CD4-positive, alpha-beta T cell treated with Interleukin-2 at 100 ng/mL for 4 hours (primary cell): ENCODE measurements at places on chromosomes 7 and 10.

GRCh38 chr10:17867056-17867455 lies 57.9 kb downstream of the MRC1 start:
- no peak for DNase-seq

GRCh38 chr7:23788843-23789242 lies 78.8 kb downstream of the STK31 start:
- DNase-seq: no peak

GRCh38 chr10:93081318-93081717 lies 7.6 kb downstream of the CYP26A1 start:
- DNase-seq: no peak

GRCh38 chr10:93071674-93072224 lies 1.9 kb upstream of the CYP26A1 start:
- no peak for DNase-seq

DNA sequence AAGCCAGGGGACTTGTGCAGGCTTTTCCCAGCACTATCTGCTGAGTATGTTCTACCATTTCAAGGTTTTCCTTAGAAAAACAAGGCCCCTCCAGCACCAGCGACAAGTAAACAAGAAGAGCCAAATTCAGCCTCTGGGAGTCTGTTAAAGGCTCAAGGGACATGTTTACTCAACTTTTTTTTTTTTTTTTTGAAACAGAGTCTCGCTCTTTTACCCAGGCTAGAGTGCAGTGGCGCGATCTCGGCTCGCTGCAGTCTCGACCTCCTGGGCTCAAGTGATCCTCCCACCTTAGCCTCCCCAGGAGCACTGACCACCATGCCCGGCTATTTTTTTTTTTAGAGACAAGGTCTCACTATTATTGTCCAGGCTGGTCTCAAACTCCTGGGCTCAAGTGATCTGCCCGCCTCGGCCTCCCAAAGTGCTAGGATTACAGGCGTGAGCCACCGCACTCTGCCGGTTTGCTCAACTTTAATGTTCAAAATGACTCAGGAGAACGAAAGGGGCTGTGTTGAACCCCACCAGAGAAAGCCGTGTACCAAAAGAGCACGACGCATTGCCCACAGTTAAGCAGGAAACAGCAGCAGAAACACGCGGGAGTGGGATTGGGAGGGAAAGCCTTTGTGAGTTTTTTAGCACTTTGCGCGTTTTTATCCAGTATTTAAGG lies 772 bp downstream of the PRDX3 start:
- peak; percentile 14 for DNase-seq

GRCh38 chr7:80686576-80686975 lies 48.1 kb downstream of the CD36 start:
- DNase-seq: no peak

GRCh38 chr7:55236476-55236875 lies 128.7 kb upstream of the LANCL2 start:
- no peak for DNase-seq

- DNase-seq: no peak
Observed at GRCh38 chr7:50141131-50141530, 48.1 kb upstream of the ZPBP start.

DNA sequence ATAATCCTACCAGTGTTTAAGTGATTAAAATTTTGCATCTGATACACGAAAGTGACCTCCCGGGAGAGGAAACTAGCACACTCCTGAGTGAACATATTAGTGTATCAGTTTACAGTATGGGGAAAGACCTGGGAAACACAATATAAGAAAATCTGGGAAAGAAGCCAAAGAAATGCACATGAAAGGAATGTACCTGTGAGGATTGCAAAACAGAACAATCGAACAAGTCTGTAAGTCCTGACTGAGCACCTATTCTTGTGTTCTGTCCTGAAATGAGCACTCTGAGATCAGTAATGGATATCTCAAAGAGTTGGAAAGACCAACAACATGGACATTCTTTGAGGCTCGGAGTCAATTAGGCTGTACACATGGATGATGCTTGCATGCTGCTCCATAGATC lies 554.7 kb downstream of the SORCS3 start:
- DNase-seq: no peak

DNA sequence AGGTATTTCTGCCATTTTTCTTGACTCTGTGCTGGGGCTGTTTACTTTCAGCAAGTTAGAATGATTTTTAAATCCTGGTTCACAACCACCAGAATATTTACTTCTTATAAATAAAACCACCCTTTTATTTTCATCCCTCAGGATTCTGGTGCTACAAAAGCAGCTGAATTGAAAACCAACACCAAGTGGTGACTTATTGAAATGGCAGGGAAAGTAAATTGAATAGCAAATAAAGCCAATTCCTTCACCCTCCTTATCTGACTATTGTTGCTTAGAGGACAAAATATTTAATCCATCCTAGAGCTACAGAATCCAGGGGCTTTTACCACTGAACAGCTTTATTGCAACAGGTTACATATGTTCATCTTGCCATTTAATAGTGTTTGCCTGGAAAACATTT lies 828.6 kb upstream of the GHITM start:
- DNase-seq: no peak

DNA sequence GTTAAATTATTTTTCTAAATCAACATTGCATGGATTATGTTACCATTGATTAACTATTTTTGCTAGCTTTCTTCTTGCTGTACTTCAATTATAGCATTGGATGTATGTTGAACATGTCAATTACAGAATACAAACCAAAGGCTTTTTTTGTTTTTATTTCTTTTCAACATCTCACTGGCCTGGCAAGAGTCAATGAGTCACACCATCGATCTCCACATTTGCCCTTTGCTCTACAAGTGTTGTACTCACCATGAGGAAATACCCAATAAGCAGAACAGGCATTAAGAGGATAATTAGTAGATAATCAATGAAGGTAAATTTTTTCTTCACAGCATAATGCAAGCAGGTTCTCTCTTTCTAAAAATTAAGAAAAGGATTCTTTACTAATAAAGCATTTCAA lies 23.3 kb downstream of the ANKRD22 start:
- no peak for DNase-seq

DNA sequence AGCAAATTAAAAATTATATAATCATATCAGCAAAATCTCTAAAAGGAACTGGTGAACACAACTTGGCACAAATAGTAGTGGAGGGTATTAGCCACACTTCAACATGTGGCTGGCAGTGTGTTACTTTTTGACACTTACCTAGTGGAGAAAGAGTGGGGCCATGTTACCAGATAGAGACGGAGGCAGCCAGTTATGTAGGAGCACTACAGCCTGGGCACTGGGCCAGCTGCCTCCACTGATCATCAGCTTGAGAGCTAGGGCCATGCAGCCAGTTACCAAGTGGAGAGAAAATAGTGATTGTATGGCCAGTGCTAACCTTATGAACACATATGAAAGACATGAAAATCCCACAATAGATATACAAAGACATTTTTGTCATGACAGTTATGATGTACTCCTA lies 243.1 kb downstream of the CTNNA3 start:
- no peak for DNase-seq

DNA sequence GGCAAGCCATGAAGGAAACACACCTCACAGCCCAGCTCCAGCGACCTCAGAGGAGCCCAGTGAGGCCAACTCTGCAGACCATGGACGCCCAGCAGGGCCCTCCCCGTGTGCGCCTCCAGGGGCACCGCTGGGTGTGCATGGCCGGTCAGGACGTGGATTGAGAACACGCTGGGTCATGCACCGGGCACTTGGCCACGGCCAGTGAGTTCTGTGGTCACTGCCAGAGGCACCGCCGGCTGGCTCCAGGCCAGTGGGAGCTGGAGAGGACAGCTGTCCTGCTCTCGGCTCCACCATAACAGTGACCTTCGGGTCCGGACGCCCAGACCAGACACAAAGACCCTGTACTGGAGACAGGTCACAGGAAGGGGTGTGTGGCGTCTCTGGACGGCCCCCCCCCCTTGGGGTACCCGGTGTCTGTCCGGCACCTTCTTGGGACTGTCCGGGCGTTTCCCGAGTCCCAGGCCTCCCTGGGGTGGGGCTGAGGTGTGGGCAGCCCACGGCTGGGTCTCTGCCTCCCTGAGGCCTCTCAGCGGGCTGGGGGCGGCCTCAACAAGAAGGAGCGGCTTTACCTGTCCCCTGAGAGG lies 50.4 kb upstream of the NKX6-2 start:
- DNase-seq: no peak

DNA sequence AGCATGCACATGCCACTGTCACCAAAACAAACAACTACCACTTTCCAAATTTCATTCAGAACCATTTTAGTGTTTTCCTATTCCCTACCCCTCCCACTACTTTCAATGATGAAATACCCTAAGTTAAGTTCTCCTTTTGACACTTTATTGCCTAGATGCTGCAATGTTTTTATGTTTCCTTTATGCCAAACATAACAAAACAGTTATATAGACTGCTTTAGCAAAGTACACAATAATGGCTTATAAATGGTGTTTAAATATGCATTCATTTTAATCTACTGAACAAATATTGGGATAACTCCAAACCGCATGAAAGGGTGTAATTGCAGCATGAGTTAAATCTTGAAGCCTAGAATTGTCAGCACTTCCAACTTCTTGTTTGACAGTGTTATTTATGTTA lies 69.2 kb downstream of the PHYHIPL start:
- no peak for DNase-seq

- DNase-seq: no peak
Observed at GRCh38 chr7:130878785-130879184, 144.8 kb upstream of the KLF14 start.

GRCh38 chr7:70836946-70837345 lies 295.0 kb upstream of the GALNT17 start:
- no peak for DNase-seq

DNA sequence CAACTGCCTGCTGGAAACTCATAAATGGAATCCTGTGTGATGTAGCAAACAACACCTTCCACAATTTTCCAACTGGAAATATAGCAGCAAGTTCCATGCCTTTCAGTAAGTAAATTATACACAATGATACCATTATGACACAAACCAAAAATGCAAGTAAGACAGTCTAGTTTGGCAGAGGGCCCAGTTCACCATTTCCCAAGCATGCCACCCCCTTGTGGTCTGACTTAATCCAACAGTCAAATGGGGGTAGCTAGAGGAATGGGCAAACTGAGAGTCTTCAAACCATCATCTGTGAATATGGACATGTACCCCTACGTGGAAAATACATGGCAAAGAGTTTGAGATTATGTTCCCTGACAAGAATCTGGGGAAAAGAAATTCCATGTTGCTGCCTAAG lies 137.6 kb upstream of the VWC2 start:
- DNase-seq: no peak

GRCh38 chr7:107332488-107333269 lies 137.2 kb upstream of the GPR22 start:
- DNase-seq: no peak

- DNase-seq: no peak
Observed at GRCh38 chr10:101807158-101807557, 11.1 kb downstream of the OGA start.

DNA sequence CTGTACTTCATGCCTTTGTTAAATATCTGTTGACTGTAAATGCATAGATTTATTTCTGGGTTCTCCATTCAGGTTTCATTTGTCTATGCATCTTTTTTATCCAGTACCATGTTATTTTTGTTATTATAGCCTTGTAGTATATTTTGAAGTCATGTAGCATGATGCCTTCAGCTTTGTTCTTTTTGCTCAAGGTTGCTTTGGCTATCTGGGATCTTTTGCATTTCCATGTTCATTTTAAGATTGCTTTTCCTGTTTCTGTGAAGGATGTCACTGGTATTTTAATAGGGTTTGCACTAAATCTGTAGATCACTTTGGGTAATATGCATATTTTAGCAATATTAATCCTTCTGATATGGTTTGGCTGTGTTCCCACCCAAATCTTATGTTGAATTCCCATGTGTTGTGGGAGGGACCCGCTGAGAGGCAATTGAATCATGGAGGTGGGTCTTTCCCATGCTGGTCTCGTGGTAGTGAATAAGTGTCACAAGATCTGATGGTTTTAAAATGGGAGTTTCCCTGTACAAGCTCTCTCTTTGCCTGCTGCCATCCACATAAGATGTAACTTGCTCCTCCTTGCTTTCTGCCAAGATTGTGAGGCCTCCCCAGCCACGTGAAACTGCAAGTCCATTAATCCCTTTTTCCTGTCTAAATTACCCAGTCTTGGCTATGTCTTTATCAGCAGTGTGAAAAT lies 302.8 kb upstream of the SEMA3C start:
- DNase-seq: no peak

- DNase-seq: no peak
Observed at GRCh38 chr7:12094365-12094921, 116.7 kb upstream of the TMEM106B start.

- DNase-seq: no peak
Observed at GRCh38 chr10:90872648-90873020, 860 bp downstream of the RPP30 start.

DNA sequence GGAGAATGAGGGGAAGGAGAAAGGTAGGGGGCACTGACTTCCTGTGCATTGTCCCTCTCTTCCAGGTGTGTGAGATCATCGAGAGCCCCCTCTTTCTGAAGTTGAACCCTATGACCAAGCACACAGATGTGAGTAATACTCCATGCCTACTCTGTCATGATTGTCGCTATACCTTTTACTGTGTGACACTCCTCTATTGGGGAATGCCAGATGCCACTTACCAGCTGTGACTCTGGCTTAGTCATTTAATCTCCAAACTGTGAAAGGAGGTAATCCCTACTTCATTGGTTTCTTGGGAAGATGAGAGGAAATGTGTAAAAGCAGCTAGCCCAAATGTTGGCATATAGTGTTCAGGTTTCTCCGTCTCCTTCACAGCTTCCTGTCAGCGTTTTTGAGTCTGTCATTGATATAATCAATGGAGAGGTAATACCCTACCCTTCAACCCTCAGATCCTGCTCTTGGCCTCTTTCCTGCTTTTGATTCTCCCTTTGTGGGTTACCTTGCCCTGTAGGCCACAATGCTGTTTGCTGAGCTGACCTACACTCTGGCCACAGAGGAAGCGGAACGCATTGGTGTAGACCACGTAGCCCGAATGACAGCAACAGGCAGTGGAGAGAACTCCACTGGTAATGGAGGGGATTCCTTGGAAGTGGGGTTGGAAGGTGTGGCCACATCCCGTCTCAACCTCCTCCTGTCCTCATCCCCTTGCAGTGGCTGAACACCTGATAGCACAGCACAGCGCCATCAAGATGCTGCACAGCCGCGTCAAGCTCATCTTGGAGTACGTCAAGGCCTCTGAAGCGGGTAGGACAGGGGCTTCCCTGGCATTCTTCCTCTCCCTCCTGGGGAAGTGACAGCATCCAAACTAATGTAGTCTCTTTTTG lies 2.0 kb downstream of the COPS6 start:
- DNase-seq: no peak

DNA sequence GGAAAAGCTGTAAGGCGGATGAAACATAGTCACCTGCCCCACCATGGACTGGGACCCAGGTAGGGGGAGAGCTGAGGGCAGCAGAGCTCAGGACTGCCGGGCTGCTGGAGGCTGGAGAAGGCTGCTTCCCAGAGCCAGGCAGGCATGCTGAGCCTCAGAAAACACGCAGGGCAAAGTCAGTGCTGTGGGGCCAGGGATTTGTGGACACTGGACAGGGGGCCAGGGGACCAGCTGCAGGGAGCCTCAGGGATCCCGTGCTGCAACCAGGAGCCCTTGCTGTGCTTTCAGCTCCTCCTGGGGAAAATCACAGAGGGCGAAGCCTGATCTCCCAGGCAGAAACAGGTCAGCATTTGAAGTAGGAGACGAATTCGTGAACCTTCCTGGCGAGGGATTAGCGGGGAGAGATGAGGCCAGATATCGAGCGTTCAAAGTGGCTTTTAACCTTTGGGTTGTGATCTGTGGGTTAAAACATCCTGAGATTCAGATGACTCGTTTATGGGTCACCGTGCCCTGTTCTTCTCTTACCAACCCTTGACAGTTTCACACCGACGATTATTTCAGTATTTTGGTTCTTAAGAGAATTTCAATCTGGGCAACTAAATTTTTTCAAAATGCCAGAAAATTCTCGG lies 85.6 kb upstream of the SHH start:
- no peak for DNase-seq
